ENCODE measurements at places on chromosomes 7 and 10. TPM values are rescaled to one million over a fixed set of nuclear protein-coding genes. Genes with fewer than 3 reads are reported as not detected.
A peak's percentile ranks its signal among the peaks of the same experiment; 100 is the strongest.

- DNase-seq = no peak
These were observed 109.4 kb upstream of the C7orf33 start for GRCh38 chr7:148481147-148481526.

DNA sequence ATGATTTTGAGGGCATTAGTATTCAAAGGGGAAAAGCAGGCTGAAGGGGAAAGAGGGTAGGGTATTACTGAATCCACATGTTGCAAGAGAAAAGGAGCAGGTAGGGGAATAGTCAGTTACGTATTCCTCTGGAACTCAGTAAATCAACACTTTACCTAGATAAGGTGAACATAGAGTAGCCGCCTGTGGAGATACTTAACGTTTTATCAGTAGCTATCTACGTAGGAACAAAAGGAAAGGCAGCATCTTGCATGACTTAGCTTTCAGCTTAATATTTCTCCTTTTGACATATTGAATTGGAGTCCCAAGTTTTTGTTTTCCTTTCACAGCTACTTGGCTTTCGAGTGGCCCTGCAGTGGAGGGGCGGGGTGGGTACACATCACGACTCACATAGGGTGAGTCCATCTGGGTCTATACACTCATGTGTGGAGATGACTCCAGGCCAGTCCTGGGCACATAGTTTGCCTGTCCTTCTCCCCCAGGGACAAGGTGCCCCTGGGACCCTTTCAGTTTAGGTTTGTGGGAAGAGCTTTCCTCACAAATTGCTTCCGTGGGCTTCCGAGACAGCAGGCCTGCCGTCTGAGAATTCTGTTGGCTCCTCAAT is 48.1 kb downstream of the CCNY start:
- peak; percentile 35 for DNase-seq

GRCh38 chr7:141598408-141598807 is 47.2 kb downstream of the AGK start:
- no peak for DNase-seq

GRCh38 chr7:36763132-36763816 is 39.0 kb upstream of the AOAH start:
- no peak for DNase-seq

DNA sequence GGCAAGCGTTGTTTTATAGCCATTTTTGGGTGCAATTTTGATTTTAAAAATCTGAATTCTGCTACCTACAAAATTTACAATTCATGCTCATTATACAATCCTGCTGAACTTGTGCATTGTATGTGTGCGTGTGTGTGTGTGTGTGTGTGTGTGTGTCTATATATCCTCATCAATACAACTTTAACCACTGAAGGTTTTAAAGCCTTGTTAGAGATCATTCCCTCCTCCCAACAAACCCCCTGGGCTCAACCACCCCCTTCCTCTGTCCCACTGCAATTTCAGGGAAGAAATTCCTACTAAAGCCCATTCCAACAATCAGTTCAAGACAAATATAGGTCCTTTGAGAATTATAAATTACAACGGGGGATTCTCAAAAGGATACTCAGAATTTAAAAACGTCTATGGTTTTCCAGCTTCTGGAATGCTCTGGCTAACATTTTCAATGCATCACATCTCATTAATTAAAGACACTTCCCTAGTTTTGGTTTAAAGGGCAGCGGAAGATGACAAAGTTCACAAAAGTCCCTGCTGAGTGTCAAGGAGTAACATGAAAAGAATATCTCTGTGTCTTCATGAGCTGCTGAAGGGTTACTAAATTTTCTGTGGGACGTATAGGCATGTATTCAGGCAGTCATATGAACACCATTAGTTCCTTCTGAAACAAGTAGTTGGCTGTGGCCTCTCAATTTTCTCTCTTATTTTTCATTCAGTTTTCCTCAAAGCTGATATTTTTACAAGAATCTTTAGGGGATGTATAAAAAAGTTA is 889 bp upstream of the SEMA3A start:
- DNase-seq = no peak

- DNase-seq = no peak
These were observed 187.4 kb downstream of the PARD3 start for GRCh38 chr10:34627741-34628140.

OR2A12 gene
- total RNA-seq = not detected

IDI2 gene
- total RNA-seq = 0.23 TPM

GRCh38 chr10:111756217-111757061 is 427.1 kb downstream of the GPAM start:
- peak; percentile 13 for DNase-seq

DNA sequence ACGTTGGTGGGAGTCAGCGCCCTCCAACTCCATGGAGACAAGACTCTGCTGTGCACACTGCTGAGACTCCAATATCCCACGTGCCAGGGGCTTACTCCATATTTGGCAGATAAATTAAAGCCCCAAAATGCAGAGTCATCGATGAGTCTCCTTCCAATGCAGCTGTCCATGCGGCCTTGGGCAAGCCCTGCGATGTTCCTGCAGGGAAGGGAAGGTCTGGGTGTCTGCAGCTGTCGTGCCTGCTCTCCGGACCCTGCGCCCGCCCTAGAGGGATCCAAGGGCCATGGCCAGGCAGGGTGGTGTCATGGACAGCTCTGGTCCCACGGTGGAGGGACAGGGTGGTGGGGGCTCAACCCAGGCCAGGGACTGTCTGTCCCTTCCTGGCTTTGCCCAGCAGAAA is 185.2 kb downstream of the PTPRN2 start:
- DNase-seq = no peak

DNA sequence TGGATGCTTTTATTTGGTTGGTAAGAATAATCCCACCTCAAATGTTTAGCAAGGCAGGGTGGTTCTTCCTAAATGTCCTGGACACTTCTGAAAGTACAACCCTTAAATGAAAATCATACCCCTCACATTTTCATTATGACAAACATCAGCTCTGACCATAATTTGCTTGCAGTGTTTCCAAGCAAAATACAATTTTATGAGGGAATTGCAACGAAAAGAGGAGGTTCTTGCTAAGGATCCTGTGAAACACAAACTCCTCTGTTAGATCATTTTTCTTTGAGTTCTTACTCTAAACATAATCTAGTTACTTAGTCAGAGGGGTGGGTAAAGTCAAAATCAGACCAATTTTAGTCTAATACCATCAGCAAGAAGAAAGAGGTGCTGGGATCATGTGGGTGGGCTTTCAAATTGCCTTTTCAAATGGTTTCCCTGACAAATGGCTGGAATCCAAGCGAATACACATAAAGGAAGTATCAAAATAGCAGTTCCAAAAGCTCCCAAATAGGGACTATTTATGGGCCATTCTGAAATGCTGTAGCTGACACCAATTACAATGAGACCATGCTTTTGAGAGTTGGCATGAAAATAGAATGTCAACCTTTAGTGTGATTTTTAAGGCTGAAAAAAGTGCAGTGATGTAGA is 164.9 kb upstream of the INHBA start:
- no peak for DNase-seq

- DNase-seq = no peak
These were observed 140.9 kb downstream of the PTPRN2 start for GRCh38 chr7:158446706-158447105.

DNA sequence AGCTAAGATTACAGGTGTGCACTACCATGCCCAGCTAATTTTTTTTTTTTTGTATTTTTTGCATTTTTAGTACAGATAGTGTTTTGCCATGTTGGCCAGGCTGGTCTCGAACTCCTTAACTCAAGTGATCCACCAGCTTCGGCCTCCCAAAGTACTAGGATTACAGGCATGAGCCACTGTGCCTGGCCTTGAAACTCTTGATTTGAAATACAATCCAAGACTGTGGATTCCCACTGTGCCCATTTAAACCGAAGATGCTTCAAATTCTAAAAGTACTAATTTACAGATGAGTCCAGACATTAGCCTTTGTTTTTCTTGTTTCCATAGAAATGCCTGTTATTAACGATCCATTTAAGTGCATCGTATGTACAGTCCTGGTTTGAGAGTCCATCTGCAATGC is 130.9 kb downstream of the CACNA2D1 start:
- no peak for DNase-seq

CCZ1B gene
- total RNA-seq = 51.3 TPM

- no peak for DNase-seq
These were observed 135.6 kb downstream of the TMEM168 start for GRCh38 chr7:112654322-112655216.

DNA sequence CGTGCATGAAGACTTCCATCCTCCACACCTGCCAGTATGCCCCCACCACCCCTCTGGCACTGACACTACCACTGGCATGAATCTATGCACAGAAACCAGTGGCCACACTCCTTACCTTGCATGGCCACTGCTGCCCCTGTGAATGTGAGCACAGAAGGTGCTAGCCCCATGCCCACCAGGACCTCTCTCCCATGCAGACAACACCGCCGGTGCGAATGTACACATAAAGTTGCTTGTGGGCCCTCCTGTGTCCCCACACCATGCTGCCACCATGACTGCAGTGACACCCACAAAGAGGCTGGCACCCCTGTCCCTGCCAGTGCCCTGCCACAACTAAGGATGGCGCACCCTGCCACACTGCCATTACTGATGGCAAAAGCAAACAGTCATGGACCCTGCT is 289.5 kb upstream of the KCND2 start:
- DNase-seq = no peak

VWC2 gene
- total RNA-seq = 3.6 TPM

DNA sequence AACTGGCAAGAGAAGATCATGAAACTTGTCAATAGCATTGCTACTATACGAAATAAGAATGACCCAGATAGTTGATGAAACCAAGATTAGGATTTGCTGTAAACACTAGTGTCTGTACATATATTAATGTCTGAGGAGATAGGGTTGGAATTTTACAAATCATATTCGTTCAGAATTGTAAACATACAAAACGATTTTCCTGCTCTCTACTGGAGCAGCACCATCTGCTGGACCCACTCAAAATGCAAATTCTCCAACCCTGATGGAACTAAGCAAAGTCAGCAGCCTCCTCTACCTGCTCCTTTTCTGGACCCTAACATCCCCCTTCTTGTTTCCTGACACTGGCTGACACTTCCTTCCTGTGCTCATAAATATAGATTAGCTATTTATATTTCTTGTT is 29.4 kb upstream of the SGMS1 start:
- no peak for DNase-seq

GRCh38 chr10:36465604-36466379 is 659.6 kb upstream of the ANKRD30A start:
- DNase-seq = no peak

PRTFDC1 gene
- 10.8 TPM for total RNA-seq

DNA sequence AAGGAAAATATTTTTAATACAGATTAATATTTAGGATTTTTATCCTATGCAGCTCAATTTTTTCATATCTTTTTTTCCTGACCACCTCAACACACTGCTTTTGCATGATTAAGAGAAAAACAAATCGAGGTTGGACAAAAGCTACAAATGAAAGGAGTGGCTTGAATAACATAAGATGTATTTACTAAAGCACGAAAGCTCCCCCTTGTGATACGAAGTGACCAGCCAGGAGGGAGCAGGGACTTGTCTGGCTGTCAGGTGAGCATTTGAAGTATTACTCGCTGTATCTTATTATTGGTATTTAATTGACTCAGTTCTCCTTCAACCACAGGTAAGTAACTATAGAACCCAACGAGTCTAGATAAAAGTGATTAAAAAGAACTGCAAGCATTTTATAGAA is 265.2 kb upstream of the PHF14 start:
- no peak for DNase-seq

MOGAT3 gene
- total RNA-seq = not detected

DNA sequence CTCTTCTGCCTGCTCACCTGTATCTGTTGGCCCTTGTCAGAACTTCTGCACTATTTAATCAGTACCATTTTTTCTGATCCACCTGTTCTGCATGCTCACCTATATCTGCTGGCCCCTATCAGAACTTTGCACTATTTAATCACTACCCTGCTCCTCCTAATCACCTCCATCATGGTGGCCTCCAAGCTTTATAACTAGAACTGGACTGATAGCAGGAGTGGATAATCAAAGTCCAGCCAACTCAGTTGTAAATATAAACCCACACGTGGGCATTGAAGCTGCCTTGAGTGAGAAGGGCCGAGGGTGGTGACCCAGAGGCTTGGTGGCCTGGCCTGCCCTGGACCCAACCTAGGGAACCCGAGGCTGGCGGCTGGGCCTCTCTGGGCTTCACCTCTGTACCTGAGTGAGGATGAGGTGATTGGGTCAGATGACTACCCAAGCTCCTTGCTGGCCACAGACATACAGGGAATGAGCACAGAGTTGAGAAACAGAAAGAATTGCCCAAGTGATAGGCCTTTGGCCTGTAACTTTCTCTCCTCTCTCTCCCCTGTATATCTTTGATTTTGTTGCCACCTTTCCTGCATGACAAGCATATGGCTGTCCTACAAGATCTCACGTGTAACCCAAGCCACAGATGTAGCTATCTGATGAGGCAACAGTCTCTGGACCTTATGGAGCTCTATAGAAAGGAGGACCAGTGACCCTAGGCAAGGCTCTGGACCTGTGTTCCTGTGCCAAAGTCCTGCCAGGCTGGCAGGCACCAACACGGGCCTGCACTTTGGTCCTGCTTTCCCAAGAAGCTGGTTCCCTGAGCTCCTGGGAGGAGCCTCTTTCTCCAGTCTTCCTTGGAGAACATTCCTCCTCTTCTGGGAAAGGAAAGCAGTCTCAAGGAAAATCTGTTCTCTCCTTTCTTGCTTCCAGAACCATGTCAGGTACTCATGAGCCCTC is 23.4 kb upstream of the FAM3C start:
- no peak for DNase-seq

PRDX3 gene
- 198 TPM for total RNA-seq

ADRB1 gene
- total RNA-seq = 46.3 TPM

GRCh38 chr10:89535171-89536012 is at the start of gene SLC16A12:
Gene SLC16A12, minus strand, starts transcription at chr10:89535594. Its CDS starts 73,016 bp downstream, at chr10:89462578.
- DNase-seq = peak; percentile 25

RBAK gene
- total RNA-seq = 11.2 TPM

DNA sequence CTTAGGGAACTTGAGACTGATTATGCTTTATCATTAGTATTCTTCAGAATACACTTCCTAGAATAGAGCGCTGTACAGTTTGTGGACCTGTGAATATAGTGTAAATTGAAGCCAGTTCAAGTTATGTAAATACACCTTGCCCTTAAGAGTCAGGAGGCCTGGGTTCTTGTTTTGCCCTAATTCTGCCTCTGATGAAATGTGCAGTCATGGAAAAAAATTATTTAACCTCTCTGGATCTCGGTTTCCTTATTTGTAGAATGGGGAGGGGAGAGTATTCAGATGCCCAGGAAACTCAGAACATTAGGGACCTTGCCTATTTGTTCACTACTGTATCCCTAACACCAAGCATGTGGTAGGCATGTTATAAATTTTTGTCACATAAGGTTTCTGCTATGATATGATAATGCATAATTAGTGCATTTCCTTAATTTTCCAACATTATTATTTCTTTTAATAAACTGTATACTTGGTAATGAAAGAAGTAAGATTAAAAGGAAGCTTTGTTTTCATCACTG is 1.3 kb downstream of the EXOC6 start:
- DNase-seq = no peak

ANKRD2 gene
- 16.6 TPM for total RNA-seq

Data from right cardiac atrium (tissue), 5 donors.